Daoy (cell line): ENCODE measurements at places on chromosomes 6 and 20.

DNA sequence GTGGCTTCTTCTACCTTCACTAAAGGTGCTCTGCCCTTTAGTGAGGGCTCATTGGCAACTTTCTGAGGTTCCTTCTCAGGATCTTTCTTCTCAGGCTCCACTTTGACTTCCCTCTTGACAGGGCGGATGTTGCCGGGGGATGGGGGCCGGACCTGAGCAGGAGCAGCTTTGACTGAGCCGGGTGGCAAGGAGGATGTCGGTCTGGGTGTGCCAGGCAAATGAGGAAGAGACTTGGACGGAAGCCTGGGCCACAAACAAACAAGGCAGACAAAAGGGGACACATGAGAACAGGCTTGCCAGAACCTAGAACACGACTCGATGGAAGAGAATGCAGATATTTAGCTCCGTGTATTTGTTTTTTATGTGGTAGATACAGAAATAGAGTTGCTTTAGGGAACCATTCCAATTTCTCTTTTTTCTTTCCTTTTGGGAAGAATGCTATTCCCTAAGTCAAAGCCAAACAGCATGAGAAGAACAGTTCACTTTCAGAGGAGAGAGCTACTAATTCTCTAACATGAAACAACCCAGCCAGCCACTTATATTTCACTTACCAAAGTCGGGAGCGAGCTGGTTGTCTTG lies 76.2 kb upstream of the BCLAF1 start:
- DNase-seq = no peak

DNA sequence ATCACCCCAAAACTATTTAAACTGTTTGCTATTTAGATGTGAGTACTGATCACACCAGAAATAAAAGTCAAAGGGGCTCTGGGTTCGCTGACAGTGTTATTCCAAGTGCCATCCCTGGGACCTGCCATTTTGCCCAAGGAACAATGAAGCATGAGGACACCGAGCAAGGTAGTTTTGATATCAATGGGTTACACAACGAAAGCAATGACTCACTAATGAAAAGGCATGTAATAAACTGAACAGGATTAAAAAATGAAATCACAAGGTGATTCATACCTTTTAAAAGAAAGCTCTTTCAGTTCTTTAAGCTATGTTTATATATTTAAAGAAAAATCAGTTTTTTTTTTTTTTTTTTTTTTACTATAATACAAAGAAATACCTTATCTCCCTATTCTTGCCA lies 102.0 kb downstream of the HS3ST5 start:
- no peak for DNase-seq

GRCh38 chr6:90362318-90362717 lies 65.7 kb upstream of the BACH2 start:
- DNase-seq = peak; percentile 25

DNA sequence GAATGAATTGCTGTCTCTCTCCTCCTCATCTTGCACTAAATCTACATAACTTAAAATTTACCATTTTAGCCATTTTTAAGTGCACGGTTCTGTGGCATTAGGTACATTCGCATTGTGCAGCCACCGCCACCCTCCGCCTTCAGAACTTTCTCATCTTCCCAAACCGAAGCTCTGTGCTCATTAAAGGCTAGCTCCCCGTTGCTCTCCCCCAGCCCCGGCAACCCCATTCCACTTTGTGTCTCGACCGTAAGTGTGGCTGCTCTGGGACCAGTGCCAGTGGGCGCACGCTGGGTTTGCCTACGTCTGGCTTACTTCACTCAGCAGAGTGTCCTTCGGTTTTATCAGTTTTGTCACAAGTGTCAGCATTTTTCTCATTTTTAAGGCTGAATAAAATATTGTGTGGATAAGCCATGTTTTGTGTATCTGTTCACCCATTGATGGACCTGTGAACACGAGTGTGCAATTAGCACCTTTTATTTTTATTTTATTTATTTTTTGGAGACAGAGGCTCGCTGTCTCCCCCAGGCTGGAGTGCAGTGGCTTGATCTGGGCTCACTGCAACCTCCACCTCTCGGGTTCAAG lies 16.8 kb downstream of the SLC17A9 start:
- DNase-seq = no peak

DNA sequence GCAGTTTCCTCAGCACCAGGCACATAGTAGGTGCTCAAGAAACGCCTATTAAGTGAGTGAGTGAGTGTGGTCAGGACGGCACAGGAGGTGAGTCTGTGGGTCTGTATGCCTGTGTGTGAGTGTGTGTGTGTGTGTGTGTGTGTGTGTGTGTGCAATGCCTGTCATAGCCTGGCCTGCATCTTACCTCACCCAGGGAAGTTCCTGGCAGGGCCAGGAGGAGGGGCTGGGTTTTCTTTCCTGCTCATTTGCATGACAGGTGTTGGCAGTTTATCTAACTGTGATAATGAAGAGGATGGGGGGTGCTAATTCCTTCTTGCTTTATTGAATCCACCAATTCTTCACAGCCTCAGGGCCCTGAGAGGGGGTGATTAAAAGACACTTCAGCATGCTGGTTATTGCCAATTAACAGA lies 146.7 kb upstream of the MLN start:
- DNase-seq = no peak

DNA sequence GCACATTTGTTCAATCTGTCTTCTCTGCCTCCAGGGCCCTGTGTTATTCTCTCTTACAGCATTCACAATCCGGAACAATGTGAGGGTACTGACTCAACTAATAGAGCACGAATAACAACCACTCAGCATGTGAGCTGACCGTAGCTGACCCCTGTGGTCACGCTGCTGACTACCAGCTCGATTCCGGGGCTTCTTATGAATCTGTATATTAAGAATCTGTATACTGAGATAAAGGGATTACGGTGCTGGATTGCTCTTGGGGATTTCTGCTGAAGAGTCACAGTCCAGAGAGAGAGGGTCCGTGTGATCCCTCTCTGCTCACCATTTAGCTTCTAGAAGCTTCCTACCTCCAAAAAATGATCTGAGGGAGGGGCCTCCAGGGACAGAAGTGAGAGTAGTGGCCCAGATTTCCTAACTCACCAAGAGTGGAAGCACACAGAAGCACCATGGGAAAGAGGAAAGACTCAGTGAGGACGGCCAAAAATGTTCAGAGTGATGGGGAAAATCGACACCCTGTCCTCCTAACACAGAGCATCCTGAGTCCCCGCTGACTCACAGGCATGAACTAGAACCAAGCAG lies 156.2 kb downstream of the THBS2 start:
- DNase-seq = peak; percentile 79

DNA sequence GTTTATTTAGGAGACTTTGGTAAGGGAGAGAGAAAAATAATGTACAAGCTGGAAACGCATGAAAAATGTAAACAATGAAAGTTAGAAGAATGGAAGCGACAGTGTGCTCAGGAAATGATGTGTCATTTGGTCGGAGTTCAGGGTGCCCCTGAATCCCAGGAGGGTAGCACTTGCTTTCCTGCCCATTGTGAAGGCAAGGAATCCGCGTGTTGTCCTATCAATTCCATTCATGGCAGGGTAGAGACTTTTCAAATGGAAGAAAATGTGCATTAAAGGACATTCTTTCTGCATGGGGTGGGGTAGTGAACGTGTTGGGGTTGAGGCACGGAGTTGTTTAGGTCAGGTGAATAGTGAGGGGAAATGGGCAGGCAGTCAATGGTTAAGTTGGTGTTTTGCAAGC lies 33.7 kb downstream of the GCNT2 start:
- no peak for DNase-seq

DNA sequence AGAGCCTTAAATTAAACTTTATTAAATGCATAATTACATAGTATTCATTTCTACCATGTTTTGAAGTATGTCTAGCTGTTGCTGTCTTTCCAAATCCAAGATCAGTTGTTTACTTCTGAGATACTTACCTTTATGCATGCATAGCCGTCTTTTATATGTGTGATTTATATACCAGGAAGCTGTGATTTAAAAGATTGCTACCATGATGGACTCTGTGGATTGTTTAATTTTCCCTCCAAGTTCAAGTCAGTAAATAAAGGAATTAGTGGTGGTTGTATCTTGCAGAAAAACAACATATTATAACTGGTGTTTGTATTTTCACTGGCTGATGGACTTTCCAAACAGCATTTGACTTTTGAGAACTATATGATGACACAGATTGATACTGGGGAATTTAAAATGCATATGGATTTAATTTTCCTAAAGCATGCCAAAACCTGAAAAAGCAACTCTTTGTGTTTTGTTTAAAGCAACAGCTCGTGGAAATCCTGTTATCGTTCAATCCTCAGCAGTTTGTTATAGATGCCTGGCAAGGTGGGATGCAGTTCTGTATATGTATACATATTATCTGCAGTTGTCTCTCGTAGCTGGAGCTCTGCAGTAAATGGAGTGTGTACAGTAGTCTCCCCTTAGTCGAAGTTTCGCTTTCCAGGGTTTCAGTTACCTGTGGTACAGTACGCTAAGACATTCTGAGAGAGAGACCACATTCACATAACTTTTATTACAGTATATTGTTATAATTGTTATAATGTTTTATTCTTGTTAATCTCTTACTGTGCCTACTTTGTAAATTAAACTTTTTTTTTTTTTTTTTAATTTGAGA lies 77.1 kb downstream of the CBFA2T2 start:
- DNase-seq = no peak

DNA sequence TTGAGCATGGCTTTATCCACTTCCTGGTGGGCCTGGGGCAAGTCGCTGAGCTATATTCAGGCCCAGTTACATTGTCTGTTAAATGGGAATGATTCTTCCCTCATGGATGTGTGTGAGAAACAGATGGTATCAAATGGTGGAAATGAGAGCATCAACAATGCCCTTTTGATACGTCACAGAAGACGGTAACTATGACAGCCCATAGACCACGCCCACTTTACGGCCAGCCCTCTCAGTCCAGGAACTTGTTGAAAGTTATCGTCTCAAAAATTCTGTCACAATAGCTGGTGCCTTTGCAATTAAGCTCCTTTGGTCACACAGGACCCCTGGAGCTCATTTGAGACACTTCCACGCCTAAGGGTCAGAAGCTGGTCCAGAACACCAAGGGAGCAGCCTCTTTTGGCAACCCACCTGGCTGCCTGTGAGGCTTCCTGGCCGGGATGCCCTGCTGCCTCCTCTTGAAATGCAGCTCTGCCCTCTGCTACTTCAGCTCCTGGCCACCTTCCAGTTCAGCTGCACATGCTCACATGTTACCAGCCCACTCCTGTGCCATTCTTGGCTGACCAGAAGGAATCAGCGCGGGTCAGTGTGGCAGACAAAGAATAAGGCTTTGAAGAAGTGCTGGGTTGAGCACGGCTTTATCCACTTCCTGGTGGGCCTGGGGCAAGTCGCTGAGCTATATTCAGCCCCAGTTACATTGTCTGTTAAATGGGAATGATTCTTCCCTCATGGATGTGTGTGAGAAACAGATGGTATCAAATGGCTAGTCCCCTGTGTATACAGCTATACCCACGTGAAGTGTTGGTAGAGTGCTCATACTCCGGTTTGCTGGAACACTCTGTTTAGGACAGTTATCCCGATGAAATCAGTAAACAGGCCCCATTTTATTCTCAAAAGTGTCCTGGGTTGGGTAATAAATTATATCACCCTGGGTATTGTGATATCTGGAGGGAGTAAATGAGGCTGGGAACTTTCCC lies 199.2 kb upstream of the SUPT3H start:
- no peak for DNase-seq

DNA sequence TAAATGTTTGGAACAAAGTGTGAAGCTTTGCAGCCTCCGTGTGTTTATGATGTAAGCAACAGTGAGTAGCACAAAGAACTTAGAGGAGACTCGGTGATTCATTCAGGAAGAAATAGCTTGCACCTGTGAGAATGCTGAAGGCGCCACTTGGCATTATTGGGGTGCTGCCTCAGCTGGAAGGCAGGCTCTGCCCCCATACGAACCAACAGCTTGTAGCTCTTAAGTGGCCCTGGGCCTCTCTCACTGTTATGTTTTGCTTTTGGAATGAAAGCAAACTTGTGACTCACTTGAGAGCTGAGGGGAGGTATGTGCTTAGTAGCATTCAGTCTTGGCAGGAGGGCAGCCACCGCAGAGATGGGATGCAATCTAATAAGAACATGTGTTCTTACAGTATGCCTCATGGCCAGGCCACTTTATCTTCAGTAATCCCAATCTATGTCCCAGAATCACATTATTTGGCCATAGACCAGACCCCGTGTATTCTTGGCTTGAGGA lies 310.7 kb downstream of the EYA4 start:
- peak; percentile 96 for DNase-seq

GRCh38 chr20:57698116-57698866 lies 11.5 kb downstream of the PMEPA1 start:
- DNase-seq = peak; percentile 97

GRCh38 chr6:113364766-113365165 lies 492.4 kb upstream of the MARCKS start:
- DNase-seq = no peak

DNA sequence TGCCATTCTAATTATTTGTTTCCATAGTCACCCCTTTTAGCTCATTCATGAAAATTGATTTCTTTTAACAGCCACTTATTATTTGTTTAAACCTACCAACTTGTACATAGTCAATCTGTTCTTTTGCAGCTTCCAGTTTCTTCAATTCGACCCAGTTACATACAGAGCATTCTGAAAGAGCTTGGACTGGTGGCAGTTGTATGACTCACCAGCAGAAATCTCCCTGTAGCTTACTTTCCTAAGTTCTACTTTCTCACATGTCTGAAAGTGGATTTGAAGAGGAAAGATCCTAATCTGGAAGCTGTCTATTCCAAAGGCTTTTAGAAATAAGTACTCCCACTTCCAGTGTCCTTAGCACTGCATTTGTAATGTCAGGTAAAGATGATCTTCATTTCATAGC lies 447.9 kb downstream of the HTR1B start:
- no peak for DNase-seq
